ENCODE measurements at places on chromosomes 3 and 15. TPM values are rescaled to one million over a fixed set of nuclear protein-coding genes. Genes with fewer than 3 reads are reported as not detected.

The PLXND1 gene
- total RNA-seq: 7.4 TPM

DNA sequence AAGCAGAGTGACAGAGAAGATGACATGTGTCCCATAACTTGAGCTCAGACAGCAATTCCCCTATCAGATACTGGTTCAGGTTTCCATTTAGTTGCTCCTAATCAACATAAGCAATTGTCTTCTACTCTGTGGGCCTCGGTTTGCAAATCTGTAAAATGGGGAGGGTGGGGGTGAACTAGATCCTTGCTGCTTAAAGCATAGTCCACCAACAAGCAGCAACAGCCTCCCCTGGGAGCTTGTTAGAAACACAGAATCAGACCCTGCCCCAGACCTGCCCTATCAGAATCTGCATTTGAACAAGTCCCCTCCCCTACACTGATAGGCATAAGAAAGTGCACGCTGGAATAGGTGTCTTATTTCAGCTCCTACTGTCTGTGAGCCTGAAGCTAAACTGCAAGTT is 87.8 kb downstream of the CEMIP start:
- no peaks in the 10 kb centered on the region for H3K36me3 ChIP-seq
- H3K27ac ChIP-seq: no peak overlapping the region
- no peak for ATAC-seq
- H3K4me1 ChIP-seq: no peaks in the 10 kb centered on the region
- no peak overlapping the region for H3K4me3 ChIP-seq

GRCh38 chr3:50194903-50195500 is 3.6 kb downstream of the GNAT1 start:
- H3K36me3 ChIP-seq: no peaks in the 10 kb centered on the region
- H3K4me1 ChIP-seq: no peaks in the 10 kb centered on the region

The ATP2C1 gene
- 64.8 TPM for total RNA-seq

The GRM7 gene
- total RNA-seq: not detected

- no peak overlapping the region for H3K27ac ChIP-seq
- peaks cover 4% of the 10 kb centered on the region for H3K27me3 ChIP-seq
- no peaks in the 10 kb centered on the region for H3K36me3 ChIP-seq
- no peak overlapping the region for H3K4me3 ChIP-seq
- no peaks in the 10 kb centered on the region for H3K4me1 ChIP-seq
- peak; percentile 24 for ATAC-seq
These were observed 41.6 kb downstream of the MEGF11 start for GRCh38 chr15:66211670-66212562.

The MCCC1 gene
- 30.9 TPM for total RNA-seq

The GATA2 gene
- 0.17 TPM for total RNA-seq

Measured in activated T-helper 17 cell treated with anti-CD3 and anti-CD28 coated beads, Interleukin-2, amount 50 U/mL, for 72 hours (primary cell).